H4 (cell line): ENCODE measurements at places on chromosomes 16 and 17. TPM values are rescaled to one million over a fixed set of nuclear protein-coding genes. Genes with fewer than 3 reads are reported as not detected.

DNA sequence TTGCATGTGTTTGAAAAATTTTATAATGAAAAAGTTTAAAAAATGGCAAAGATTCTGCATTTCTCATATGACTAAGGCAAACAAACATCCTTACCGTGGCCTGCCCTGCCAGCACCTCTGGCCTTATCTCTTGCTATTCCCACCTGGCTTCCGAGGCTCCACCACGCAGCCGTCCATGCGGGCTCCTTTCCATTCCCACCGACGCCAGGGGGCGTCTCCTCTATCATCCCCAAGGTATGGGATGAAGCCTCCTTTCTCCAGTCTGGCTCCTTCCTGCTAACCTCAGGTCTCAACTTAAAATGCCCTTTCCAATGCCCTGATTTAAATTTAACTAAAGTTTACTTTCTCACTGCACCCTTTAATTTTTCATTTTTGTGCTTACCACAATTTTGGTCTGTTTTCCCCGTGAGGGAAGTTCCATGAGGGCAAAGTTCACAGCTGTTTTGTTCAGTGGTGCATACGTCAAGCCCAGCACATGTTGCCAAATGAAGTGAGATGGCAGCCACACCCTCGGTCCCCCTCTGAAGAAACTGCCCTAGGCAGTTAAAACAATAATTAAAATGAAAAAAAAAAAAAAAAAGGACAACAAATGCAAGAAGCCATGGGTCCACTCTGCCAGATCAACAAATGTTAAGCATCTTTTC is 13.3 kb upstream of the SDK2 start:
- no peak for DNase-seq

DNA sequence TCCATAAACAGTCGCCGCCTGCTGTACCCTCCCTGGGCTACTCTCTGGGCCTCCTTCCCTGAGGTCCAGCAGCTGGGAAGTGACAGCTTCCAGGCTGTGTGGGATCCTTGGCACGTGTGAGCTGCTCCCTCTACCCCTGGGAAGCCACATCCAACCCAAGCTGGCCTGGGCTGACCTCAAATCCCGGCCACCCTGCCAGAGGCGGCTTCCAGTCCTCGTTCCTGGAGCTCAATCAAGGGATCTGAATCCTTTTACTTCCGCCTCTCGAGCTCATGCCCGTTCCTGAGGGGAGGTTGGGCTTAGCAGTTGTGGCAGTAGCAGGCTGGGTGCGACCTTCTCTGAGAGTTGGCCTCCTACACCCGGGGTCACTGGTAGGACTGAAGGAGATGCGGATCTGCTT is 82.5 kb downstream of the NETO2 start:
- no peak for DNase-seq

CDYL2 gene
- total RNA-seq, result 4.8 and 5.7 TPM in 2 replicates

DNA sequence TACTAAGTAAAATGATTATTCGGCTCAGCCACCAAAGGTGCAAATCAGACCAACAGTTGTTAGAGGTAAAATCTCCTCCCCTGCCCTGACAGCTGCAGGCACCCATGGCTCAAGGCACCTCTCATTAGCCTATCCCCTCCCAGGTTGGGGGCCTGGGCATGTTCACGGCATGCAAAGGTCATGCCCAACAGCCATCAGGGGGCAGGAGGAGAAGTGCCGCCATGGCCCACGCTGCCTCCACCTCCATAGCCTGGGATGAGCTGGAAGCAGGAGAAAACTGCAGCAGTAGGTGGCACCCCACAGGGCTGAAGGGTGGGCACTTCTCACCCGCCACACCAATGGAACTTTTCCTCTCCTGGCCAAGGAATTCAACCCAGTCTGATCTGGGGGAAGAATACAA is 146.4 kb upstream of the COX10 start:
- DNase-seq, result no peak

DNA sequence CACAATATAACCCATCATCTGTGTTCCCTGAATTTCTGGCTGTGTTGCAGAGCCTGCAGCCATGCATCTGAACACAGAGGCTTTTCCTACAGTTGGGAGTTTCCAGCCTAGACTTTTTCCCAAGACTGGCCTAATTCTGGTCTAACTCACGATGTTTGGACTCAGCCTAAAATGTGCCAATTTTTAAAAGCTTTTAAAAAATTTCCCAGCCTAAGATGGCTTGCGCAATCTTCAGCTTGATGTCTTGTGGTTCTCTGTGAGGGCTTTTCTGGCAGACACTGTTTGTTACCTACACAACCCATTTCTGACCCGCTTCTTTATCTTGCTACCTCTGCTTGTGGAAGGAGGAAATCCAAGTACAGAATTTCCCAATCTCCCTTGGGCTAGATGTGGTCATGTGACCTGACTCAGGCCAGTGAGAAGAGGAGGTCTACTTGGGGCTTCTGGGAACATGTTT is 72.7 kb upstream of the GAS7 start:
- DNase-seq, result peak; percentile 23

GRCh38 chr17:80855948-80856862 is 135.4 kb upstream of the CHMP6 start:
- peak; percentile 99 for DNase-seq

- no peak for DNase-seq
These were observed 541.9 kb upstream of the EEF2KMT start for GRCh38 chr16:5639531-5639930.

DNA sequence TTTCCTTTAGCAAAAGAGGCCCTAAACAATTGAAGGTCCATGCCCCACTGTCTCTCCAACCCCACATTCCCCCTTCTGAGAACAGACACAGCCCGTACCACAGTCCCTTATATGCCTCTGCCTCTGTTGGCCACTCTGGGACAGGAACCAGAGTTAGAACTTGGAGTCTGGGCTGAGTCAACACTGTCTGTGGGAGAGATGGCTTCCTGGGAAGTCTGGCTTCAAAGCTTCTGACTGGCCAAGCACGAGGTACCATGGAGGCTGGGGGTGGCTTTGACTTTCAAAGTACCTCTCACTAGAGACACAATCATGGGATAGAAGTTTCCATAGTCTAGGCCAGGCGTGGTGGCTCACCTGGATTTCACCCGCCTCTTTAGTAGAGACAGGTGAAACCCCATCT is 14.9 kb upstream of the SPOP start:
- DNase-seq, result no peak

ANKRD40CL gene
- total RNA-seq, result not detected in 2 replicates

DNA sequence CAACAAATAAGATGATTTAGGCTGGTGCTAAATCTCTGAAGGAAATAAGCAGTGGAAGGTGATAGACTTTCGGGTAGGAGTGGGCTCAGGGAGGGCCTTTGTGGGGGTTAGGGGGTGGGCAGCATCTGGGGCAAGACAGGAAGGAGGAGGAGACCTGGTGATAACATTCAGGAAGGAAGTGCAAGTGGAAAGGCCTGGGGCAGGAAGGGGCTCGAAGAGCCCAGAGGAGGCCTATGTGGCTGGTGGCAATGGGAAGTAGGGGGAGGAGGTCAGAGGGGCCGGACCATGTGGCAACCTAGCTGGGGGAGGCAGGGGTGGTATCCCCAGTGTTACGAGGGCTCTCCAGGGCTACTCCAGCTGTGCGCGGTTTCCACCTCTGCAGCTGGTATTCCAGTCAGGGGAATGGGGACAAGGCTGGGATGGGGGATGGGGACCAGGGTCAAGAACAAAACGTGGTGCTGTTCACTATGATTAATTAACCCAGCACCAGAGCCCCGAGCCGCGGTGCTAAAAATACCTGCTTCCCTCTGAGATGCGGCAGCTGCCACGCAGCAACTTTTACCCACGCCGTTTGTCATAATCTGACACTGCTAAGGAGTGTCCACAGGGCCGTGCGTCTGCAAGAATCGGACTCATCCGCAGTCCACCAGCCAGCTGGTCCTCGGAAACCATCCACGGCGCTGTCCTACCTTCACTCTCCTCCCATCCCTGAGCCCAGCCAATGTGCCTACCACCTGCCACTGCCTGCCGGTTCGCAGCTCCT is 5.2 kb upstream of the CCDC182 start:
- DNase-seq, result no peak

- DNase-seq, result no peak
These were observed 18.4 kb downstream of the CMTM3 start for GRCh38 chr16:66622863-66623262.

GLTPD2 gene
- not detected in 2 replicates for total RNA-seq

DNA sequence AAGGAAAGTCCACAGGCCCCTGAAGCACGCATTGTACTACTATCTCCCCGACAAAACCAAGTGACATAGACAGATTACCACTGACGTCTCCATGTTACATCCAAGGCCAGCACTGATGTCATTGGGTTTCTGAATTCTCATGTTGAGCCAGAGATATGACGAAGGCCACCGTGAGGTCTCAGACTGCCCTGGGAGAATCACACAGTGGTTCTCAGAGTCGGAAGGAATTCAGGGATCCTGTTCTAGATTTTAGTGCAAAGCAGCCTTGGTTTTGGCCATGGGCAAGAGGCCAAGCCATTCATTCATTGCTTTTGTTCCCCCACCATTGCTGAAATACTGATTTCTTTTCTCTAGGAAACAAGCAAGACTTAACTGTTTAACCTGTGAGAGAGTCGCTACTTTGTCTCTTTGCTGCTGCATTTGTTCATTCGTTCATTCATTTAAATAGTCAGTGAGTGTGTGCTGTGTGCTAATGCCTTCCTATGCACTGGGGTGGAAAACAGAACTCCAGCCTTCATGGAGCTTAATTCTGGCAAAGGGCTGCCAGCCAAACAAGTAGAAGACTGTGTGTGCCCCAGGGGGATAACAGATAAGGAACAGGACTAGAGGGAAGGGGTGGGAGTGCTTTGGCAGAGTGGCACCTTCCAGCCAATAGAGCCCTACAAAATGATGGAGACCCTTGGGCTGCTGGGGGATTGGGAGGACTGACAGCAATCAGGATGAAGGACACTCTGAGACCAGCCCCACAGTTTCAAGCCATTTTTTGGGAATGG is 222.3 kb downstream of the MSI2 start:
- DNase-seq, result no peak

- no peak for DNase-seq
These were observed 1.2 kb downstream of the ERN2 start for GRCh38 chr16:23711785-23712184.

DNA sequence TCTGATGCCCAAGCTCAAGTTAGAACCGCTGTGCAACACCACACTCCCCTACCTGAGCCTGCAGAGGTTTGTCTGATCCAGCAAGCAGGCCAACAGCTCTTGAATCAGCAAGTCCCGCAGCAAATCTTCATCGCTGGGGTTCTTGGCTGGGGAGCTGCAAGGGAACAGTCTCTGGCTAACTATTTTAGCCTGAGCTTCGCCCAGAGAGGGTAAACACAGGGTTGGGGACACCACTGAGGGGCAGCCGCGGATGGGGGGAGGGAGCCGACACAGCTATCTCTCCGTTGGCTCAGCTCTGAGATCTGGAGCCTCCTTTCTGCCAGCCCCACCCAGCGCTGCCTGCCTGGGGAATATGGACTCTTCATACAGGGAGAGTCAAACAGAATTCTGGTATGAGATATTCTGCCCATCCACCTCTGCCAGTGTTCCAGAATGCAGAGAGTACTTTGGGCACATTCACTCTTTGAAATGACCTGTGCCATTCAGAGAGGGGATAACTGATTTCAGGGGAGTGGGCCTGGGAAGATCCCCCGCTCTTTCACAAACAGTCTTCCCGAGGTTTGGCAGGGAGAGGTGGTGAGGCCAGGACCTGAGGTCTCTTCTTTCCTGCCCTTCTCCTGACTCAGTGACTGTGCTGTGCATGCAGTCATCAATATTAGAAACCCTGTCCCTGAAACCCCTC is 7.4 kb downstream of the GIP start:
- DNase-seq, result no peak

DNA sequence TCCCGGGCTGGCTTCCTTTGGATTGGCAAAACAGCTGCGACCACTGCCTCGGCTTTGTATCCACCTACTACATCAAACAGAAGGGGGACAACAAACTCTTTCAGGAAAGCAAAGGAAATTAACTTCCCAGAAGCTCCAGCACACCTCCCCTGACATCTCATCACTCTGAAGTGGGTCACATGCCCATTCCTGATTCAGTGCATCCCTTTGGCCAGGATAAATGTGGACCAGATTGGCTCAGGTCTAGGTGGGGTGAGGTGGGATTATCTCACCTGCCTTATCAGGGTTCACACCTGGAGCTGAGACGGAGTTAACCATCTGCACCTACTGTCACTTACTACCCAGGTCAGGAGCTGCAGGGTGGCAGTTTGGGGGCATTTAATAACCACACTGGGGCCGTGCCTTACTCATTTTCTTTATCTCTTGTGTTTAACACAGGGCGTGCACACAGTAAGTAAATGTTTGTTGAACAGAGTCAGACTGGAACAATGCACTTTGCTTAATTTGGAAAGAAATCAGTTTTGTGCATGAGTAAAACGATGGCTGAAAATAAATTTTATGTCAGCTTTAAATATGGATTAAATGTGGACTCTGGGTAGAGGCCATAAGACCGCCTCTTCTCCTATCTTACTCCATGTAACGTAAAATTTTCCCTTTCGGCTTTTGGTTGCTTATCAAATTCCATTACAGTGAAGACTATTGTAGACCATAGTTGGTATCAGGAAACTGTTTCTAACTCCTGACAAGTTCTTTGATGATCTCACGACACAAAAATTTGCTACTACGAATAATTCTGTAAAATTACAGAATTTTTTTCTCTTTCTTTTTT is 36.0 kb downstream of the IQCK start:
- no peak for DNase-seq

- DNase-seq, result peak; percentile 47
These were observed 20.2 kb downstream of the TBCD start for GRCh38 chr17:82772026-82772425.

SLC25A39 gene
- 90.3 and 108 TPM in 2 replicates for total RNA-seq

TSPAN10 gene
- 0.06 and 1.5 TPM in 2 replicates for total RNA-seq

DNA sequence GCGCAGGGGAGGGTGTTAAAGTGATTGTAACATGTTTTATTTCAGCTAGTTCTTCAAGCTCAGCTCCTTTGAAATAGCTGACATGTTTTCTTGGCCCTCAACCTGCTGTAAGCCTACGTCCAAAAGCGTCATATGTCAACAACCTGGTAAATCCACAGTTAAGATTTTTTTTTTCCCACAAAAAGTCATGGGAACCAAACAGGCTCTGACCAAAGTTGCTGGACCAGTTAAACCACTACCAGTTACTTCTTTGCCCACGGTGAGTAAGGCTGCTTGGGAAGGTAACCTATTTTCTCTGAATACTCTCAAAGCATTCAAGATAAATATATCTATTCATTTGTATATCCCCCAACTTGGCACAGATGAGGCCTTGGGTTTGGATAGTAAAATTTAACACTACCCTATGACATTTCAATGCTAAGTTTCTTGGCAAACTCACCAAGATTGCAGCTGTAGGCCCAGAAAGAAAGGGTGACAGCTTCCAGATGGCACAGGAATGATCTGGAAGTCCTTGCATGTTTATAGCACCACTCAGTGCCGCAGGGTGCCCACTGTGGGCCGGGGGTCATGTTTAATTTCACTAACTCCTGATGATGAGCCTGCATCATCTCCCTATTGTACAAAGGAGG is 166.2 kb downstream of the XYLT1 start:
- no peak for DNase-seq

C16orf89 gene
- 1.0 and 3.6 TPM in 2 replicates for total RNA-seq

- DNase-seq, result no peak
These were observed 63.0 kb upstream of the NKD1 start for GRCh38 chr16:50485232-50485631.

KRTAP9-4 gene
- total RNA-seq, result not detected in 2 replicates

- no peak for DNase-seq
These were observed 2.0 kb upstream of the INPP5K start for GRCh38 chr17:1518410-1518809.
